NCI-H446 (cell line): ENCODE measurements at places on chromosomes 6 and 20.

- no peak for DNase-seq
Measured at GRCh38 chr20:24640686-24641085, 171.3 kb downstream of the SYNDIG1 start.

GRCh38 chr6:124888581-124889371 is 73.5 kb upstream of the RNF217 start:
- DNase-seq: no peak

DNA sequence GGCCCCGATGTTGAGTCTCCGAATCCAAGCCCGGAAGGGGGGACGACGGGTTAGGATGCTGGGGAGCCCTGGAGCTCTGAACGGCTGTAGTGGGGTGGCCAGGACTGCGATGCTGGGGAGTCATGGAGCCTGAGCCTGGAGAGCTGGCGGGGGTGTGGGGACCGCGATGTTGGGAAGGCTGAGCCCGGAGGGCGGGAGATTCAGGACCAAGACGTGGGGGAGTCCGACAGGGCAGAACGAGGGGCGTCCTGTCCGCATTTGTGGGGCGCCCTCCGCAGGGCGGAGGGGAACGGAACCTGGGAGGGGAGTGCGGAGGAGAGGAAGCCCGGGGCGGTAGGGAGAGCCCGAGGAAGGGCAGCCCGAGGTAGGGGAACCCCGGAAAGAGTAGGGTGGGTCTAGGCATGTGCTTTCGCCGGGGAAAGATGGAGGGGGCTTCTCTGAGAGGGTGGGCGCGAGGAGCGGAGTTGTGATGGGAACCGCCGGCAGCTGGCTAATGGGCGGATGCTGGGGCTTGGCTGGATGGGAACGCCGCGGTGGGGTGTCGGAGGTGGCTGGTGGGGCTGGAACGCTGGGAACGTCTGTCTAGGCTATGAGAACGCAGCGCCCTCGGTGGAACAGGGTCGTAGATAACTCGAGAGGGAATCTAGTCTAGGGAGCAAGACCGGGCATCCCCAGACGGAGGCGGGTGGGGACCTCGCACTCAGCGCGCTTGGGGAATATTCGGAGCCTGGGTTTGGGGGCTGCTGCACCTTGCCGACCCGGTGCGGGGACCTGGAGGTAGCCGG is 684 bp downstream of the PAQR8 start:
- peak; percentile 29 for DNase-seq

- DNase-seq: no peak
Measured at GRCh38 chr20:36129160-36129543, 25.4 kb upstream of the EPB41L1 start.

DNA sequence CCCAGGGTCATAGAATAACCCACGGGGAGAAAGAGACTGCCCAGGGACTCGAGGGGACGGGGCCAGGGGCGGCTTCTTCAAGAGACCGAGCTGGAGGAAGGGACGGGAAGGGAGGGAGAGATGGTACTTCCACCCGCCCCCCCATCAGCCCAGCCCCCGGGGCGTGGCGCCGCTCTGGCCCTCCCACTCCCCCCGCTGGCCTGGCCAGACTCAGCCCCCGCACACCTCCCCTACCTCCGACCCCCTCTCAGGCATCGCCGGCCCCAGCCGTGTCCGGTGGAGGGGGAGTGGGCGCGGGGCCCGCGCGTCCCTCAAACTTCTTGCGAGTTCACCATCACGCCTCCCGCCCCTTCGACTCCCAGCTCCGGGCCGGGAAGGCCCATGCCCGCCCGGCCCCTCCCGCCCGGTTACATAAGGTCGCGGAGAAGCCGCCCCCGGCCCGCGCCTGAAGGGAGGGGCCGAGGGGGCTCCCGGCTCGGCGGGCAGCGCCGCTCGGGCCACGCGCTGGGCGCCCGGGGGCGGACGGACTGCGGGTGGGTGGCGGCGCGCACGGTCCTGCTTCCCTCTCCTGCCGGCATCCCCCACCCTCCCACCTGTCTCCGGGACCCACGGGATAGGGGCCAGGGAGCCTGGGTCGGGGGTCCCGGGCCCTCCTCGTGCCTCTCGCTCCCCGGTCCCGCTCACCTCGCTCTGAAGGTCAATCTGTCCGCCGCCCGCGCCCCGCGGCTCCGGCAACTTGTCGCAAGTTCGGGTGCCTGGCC is 562 bp downstream of the TFEB start:
- peak; percentile 74 for DNase-seq

- DNase-seq: no peak
Measured at GRCh38 chr20:527571-527886, 16.1 kb downstream of the CSNK2A1 start.

DNA sequence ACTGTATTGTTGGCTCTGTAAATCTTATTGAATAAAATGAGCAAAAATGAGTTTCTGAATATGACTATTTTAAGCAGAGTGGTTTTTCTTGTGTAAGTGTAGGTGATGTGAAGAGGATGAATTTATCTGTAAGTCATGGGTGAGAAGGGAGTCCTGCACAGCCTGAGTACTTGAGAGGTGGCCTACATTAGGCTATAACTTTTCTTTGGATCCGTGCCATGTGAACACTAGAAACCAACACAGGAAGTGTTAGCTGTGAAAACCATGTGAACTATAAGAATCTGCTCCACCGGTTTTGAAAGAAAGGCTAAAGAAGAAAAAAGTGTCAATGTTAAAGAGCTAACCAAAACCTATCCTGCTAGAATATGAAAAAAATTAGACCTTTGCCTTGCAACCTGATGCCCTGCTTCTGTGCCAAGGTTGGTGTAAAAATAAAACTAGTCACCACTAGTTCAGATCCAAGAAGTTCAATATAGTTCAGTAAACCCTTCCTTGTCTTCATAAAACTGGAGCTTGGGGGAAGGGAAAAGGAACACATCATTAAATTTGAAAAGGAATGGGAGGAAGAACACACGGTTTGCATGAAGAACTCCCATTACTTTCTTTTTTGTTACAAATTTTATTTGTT is 21.3 kb downstream of the PLCB1 start:
- peak; percentile 70 for DNase-seq

GRCh38 chr6:148044921-148045320 is 297.7 kb upstream of the SASH1 start:
- no peak for DNase-seq

DNA sequence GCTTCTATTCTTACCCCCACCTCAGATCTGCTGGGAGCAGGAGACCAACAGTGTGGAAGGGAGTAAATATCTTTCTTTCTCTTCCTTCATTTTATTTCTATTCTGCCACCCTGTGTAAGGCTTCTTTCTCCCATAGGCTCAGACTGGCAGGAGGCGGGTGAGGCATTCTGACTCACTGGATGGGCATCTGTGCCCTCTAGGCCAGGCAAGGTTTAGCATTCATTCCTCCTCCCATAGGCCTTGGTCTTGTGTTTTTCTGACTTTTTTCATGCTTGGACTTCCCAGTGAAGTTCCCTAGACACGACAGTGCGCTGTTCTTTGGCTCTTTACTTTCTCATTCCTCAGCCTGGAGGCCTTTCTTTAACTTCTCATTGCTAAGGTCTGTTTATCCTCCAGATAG is 235.2 kb downstream of the SYNE1 start:
- no peak for DNase-seq

DNA sequence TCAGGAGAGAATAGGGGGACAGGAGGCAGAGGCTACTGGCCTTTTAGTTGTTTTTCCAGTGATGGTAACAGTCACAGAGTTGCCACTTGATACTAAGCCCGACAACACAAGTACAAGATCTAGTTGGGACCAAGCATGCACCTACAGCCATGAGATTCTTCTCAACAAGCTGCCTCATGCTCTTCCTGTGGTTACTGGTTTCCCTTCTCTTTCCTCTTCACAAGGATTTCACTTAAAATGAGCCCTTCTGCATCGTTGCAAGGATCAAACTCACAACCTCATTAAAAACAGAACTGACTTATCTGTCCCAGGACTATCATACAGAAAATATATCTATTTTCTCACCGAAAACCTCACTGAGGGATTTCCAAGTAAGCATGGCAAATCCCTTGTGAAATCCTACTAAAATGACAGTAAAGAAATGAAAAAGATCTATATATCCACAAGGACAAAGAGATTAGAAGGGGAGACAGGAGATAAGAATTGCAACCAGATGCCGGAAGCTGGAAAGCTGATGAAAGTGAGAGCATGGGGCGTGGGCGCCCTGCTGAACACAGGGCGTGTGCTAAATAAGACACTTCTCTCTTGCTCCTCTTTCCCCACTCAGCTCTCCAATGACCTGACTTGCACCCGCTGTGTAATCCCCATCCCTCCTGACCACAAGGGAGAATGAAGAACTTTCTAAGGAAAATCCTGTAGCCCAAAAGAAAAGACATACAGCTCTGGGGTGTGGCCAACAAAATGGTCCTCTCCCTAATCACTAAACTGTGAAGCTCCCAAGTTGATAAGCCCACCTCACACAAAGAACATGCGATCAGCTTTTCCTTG is 13.4 kb downstream of the MTFR2 start:
- DNase-seq: no peak

DNA sequence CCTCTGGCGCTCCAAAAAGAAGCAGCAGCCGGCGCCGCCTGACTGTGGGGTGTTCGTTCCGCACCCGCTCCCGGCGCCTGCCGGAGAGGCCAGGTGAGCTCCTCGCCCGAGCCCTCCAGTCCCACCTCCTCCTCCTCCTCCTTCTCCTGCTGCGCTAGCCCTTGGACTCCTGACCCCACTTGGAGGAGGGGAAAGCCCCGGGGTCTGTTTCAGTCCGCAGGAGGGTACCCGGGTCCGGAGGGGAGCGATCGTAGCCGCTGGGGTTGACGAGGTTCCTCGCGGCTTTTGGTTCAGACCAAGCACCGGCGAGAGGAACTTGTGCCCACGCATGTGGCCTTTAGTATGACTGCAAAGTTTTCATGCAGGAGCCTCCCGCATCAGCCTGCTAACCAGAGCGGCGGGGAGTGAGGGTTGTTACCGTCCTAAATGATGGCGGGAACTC is 493 bp downstream of the CRYBG1 start:
- no peak for DNase-seq

GRCh38 chr20:19466206-19466928 is 253.9 kb downstream of the SLC24A3 start:
- no peak for DNase-seq

DNA sequence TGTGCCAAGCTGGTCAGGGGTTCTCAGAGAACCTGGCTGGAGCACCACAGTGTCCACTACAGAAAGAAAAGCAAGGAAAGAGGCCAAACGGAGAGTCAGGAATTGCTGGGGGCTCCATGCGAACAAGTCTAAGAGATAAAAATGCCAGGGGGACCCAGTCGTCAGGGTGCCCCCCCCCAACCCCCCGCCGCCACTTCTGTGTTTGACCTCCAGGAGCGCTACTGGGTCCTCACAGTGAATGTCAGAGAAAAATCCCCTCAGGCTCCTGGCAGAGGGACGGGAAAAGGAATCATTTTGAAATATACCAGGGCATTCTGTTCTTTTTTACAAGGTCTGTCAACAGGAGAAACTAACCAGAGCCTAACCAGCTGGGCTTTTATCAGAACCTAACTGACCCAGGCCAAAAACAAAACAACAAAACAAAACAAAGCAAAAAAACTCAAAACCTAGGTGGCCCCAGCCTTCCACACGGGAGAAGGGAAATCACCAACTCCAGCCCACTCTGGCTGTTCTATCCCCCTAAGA is 17.9 kb upstream of the NELFCD start:
- DNase-seq: no peak

- no peak for DNase-seq
Measured at GRCh38 chr20:23086931-23087411, 847 bp upstream of the CD93 start.

- DNase-seq: peak; percentile 62
Measured at GRCh38 chr20:59560588-59561227, 43.6 kb upstream of the PHACTR3 start.

DNA sequence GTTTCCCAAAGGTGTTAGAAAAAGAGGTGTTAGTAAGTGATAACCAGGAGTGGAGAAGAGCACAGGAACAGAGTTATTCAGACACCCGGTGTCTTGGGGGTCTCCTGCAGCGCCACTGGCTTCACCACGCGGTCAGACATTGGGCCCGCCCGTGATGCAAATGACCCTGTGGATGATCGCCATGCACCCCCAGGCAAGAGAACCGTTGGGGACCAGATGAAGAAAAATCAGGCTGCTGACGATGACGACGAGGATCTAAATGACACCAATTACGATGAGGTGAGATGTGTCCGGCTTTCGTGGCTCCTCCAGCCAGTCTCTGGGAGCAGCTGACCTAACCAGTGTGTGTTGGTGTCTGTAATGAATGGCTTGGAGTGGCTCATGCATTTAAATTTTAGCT is 2.0 kb downstream of the PRPF6 start:
- no peak for DNase-seq

- DNase-seq: no peak
Measured at GRCh38 chr20:63529180-63529860, 7.9 kb downstream of the PTK6 start.

GRCh38 chr6:144681334-144681733 is 396.2 kb downstream of the UTRN start:
- no peak for DNase-seq

- no peak for DNase-seq
Measured at GRCh38 chr20:25355866-25356265, 34.8 kb downstream of the ABHD12 start.

DNA sequence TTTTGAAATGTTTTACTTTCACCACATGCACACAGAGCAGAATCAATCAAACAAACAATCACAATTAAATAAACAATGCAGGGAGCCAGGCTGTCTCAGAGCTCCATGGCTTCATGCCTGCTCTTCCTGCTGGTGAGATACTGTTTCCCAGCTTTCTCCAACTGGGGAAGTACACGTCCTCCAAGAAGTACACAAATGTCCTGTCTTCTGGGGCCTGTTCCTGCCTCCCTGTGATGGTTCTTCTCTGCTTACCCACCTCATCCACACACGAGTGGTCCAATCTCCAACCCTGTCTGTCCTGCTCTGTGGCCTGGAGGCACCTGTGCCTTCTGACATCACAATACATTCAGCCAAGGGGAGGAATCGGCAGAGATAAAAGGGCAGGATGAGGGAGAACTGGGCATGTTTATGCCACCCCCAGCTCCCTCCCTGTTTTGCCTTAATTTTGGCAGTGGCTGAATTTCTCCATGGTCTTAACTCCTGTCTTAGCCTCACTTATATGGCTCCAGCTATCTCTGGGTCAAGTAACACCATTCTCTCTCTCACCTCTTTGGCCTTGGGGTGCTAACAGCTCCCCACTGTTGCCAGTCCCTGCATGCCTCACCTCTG is 25.3 kb upstream of the TTPAL start:
- DNase-seq: no peak

GRCh38 chr20:62739581-62740285 is 31.1 kb downstream of the NTSR1 start:
- DNase-seq: no peak

GRCh38 chr20:64057628-64058498 is 5.1 kb upstream of the TCEA2 start:
- DNase-seq: peak; percentile 83

- no peak for DNase-seq
Measured at GRCh38 chr20:18363708-18364107, 75.4 kb downstream of the ZNF133 start.
